ENCODE measurements at places on chromosomes 12 and 14.

GRCh38 chr12:102539651-102540553, 59.5 kb upstream of the IGF1 start:
- no peak for DNase-seq

- no peak for DNase-seq
Observed at GRCh38 chr12:22535478-22535877, 8.9 kb downstream of the C2CD5 start.

- DNase-seq, result no peak
Observed at GRCh38 chr14:65100922-65101541, 1.3 kb downstream of the MAX start.

DNA sequence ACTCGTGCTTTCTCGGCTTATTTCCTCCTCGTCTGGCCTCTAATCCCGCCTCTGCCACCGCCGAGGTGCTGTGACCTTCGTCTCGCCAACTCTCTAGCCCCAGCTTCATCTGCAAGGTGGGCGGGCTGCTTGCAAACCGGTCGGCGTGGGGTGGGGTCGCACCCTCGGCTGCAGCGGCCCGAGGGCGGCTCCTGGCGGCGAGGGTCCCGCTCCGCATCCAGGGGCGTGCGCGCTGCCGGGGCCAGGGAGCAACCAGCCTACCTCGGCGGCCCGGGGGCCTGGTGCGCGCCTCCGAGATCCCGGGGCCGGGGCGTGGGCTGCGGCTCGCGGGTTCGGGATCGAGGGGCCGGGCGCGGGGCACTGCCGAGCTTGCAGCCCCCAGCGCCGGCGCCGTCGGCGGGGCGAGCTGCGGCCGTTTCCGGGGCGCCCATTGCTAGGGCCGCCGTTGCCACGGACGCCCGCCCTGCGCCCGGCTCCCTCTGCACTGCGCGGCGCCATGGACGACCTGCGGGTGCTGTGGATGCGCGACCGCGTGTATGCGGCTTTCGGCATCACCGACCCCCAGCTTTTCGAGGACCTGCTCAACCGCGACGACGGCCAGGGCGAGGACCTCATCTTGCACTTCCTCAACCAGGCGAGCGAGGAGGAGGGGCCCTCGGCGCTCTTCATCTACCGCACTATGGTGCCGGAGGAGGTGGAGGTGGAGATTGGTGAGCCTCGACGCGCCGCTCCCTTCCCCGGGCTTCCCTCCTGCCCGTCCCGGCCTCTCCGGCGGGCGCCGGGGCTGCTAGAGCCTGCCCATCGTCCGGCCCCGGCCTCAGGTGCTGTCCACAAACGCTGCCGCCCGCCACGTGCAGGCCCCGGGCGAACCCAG, at the start of gene DNAH10:
Gene DNAH10, plus strand, starts transcription at position 461 of the 874 bp plus-strand sequence. Its CDS starts 36 bp downstream, at position 497.
- DNase-seq, result peak; percentile 68
